Pons (tissue), 1 donor: ENCODE measurements at places on chromosomes 5 and 9.

- DNase-seq: no peak
Measured at GRCh38 chr9:5389109-5389732, 48.5 kb downstream of the PLGRKT start.

- DNase-seq: no peak
Measured at GRCh38 chr5:103014983-103015382, 105.0 kb downstream of the GIN1 start.

- no peak for DNase-seq
Measured at GRCh38 chr5:16891033-16891432, 45.1 kb downstream of the MYO10 start.

GRCh38 chr5:172999372-172999973 lies 15.9 kb downstream of the ATP6V0E1 start:
- no peak for DNase-seq

DNA sequence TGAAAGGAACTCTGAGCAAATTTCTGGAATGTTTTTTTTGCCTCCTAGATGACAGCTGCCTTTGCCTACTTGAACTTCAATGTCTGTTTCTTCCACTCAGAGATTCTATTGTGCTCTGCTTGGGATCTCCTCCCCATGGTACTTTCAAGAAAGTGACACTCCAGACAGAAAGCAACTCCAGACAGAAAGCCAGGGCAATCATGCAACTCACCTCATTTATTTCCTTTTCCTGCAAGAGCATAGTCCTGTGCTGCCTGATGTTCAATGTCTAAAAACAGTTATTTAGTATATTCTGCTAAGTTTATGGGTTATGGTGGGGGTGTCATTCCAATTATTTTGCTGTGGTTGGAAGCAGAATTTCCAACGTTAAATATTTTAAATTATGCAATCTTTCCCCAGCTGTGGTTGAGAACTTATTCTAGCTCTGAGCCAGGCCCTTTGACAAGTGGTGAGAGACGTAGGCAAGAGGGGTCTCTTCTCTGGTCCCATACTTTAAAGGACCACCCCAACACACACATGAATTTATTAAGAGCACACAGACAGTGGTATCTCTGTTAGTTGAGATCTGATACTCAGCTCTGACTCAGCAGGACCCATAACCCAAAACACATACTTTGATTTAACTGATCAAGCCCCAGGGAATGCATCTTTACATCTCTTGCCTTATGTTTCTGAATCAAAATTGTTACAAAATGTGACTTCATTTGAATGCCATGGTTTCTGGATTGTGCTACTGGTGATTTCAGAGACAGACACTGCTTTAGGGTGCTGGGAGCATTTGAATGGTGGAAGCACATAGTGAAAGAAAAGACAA lies 39.5 kb upstream of the MAMDC2 start:
- DNase-seq: no peak

- DNase-seq: no peak
Measured at GRCh38 chr9:127078336-127078735, 44.1 kb downstream of the ANGPTL2 start.

GRCh38 chr5:95554331-95554646 lies 488 bp downstream of the SKIC3 start:
- no peak for DNase-seq
